ENCODE measurements at places on chromosomes 2 and 18.

DNA sequence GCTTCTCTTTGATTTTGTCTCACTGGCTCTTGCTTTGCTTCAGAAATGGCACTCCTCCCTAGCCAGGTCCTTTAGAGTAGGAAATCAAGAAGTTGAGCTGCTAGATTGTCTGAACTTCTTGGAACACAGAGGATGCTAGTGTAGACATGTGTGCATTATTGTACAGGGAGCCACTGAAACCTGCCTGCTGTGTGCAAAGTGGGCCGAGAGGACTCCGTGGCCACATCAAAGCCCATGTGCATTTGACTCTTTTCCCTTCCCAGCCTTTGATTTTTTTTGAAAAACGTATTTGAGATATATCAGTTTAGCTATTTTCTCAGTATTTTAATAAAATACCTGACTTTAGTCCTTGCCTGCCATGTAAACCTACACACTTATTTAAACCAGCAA, 83.1 kb downstream of the TMEM247 start:
- no peak for DNase-seq

- no peak for DNase-seq
Observed at GRCh38 chr2:200119236-200119635, 163.9 kb downstream of the MAIP1 start.

- no peak for DNase-seq
Observed at GRCh38 chr2:123136419-123136818, 888.7 kb upstream of the CNTNAP5 start.

DNA sequence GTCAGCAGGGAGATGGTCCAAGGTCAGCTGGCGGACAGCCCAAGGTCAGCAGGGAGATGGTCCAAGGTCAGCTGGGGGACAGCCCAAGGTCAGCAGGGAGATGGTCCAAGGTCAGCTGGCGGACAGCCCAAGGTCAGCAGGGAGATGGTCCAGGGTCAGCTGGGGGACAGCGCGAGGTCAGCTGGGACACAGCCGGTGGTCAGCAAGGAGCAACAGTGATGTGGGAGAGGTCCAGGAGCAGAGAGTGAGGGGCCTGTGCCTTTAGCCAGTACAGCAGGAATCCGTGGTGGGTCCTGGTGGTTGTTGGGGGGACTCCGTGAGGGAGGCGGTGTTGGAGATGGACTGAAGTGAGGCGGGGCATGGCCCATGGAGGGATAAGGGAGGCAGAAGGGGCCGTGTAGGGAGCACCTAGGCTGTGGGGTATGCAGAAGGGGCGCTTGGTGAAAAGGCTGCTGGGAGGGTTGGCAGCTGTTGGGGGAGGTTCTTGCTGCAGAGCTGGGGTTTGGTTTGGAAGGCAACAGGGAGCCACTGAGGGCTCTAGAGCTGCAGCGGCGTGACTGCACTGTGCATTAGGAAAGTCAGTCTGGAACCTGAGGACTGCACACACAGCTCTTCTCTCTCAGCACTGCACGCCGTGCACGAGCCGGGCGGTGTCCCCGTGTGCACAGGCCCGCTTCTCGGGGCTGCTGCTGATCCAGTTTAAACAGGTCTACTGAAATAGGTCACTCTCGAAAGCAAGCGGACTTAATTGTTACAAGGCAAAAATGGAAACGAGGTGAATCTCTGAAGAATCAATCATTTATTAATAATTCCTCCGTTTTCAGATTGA, 76.2 kb upstream of the HDAC4 start:
- no peak for DNase-seq

DNA sequence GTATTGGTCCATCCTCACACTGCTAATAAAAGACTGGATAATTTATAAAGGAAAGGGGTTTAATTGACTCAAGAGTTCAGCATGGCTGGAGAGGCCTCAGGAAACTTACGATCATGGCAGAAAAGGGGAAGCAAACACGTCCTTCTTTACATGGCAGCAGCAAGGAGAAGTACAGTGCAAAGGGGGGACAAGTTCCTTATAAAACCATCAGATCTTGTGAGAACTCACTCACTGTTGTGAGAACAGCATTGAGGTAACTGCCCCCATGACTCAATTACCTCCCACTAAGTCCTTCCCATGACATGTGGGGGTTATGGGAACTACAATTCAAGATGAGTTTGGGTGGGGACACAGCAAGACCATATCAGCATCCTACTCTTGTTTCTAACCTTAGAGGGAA, 37.0 kb downstream of the SP100 start:
- DNase-seq, result no peak

- no peak for DNase-seq
Observed at GRCh38 chr2:216016581-216016980, 3.2 kb upstream of the MREG start.

DNA sequence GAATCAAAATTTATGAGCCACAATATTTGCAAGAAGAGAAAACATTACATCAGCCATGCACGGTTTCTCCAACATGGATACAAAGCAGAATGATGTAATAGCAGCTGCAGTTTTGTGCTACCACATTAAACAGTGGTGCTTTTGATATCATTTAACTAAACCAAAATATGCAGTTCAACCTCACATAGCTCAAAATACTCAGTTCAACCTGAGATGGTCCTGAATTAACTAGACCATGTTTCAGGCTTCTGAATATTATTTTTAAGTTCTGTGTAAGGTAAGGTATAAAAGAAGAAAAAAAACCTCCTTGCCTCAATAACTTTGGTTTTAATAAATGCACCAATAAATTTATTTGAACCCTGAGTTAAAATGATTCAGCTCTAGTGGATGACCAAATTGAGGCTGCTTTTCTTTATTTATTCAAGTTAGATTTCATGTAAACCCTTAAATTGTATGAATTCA, 18.8 kb upstream of the TSPYL6 start:
- no peak for DNase-seq

DNA sequence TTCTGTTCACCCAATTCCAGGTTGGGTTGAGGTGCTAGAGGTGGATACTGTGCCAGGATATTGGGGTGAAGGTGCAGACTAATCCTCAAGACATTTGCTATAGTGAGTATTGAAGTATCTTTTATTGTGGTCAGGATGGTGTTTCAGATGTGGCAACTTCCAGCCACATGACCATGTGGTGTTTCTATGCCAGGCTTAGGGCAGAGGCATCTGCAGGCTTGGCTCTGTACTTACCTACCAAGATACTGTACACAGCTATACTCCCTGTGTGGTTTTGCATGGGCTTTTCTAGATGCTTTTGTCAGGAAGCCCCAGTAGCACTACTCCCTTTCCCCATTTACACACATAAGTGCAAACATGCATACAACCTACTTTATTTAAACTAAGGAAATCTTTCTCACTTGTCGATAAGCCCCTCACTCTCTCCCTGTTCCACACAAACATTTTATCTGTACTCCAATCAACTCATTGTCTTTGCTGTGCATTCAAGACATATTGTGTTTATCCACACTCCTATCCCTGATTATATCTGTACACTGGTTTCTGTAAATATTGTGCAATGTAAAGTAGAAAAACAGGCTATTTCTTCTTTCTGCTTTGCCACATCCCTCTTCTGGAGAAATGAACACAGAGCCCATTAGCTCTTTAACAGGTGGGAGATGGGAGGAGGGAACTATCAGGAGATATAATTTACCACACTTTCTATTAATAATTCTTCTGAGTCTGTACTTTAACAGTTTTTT, 12.3 kb downstream of the ARL6IP6 start:
- no peak for DNase-seq

DNA sequence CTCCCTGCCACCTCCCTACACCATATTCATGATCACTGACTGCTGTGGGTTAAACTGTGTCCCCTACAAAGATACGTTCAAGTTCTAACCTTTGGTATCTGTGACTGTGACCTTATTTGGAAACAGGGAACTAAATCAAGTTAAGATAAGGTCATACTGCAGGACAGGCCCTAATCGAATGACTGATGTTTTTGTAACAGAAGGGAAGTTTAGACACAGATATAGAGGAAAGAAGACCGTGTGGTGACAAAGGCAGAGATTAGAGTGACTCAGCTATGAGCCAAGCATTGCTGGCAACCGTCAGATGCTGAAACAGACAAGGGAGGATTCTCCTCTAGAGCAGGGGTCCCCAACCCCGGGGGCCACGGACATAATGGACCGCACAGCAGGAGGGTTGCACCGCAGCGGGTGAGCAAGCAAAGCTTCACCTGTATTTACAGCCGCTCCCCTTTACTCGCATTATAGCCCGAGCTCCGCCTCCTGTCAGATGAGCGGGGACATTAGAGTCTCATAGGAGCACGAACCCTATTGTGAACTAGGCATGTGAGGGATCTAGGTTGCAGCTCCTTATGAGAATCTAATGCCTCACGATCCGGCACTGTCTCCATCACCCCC, 28.9 kb upstream of the RNF152 start:
- DNase-seq, result no peak

GRCh38 chr2:8500124-8501054, 181.5 kb upstream of the ID2 start:
- DNase-seq, result no peak

DNA sequence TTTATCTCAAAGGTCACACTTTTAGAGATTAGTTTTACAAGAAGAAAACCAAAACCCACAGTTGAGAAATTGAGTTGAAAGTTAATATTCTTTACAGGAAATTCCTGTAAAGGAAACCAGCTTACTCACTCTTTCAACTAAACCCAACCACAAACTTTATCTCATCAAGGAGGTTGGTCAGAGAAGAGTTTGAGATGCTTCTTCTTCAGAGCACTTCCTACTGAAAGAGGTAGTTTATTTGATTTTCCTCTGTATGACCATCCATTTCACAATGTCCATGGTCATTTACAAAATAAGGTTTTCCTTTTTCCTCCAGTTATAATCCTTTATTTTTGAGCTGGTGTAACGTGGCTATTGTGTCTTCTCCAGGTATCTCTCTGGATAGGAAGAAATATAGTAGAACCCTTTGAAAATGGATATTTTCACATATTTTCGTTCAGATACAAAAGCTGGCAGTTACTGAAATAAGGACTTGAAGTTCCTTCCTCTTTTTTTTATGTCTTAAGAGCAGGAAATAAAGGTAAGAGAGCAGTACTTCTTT, 4.5 kb upstream of the IL18RAP start:
- no peak for DNase-seq

GRCh38 chr2:134289225-134289624, 35.4 kb downstream of the MGAT5 start:
- DNase-seq, result no peak

DNA sequence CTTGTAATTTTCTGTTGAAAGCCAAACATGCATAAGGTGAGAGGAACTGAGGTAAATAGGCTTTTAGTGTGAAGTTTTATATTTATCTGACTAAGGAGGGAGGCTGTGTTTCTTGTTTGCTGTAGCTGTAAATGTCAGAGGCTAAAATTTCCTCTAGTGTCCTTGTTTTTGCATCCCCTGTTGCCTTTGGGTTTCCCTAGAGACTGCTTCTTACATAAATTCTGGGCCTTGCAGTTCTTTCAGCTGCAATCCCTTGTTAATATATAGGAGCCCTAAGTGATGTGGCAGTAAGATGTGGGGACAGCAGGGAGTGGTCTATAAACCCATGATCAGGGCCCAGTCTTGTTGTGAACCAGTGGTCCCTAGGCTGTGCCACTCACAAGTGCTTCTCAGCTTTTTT, 7.5 kb upstream of the IMP4 start:
- no peak for DNase-seq

DNA sequence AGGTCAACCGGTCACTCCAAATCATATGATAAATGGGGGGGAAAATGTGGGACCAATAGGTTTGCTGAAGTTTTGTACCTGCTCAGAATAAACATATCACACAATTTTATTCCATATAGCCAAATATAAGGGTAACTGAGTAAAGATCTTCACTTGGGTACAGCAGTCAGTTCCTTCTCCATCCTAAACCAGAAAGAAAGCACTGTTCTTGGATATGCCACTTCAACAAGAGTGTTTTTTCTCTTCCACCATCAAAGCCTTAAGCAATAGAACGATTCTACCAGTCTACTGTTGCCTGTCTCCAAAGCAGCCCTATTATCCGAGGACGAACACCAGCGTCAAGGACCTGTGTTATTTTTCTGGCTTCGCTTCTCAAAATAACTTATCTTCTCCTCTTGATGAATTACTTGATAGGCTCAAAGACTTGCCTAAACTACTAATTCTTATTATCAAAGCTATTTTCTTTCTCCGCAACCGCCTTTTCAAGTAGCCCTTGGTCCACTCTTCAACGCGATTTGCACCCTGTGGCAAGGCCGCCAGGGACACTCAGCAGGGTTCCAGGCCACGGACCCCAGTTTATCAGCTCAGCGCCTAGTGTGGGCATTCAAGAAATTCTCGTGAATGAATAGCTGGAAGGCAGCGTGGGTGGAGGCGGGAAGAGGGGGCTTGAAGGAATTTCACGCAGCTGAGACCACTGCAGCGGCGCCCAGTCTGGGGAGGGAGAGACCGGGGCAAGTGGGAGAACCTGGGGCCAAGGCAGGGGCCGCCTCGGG, 646 bp downstream of the ALS2 start:
- DNase-seq, result no peak

DNA sequence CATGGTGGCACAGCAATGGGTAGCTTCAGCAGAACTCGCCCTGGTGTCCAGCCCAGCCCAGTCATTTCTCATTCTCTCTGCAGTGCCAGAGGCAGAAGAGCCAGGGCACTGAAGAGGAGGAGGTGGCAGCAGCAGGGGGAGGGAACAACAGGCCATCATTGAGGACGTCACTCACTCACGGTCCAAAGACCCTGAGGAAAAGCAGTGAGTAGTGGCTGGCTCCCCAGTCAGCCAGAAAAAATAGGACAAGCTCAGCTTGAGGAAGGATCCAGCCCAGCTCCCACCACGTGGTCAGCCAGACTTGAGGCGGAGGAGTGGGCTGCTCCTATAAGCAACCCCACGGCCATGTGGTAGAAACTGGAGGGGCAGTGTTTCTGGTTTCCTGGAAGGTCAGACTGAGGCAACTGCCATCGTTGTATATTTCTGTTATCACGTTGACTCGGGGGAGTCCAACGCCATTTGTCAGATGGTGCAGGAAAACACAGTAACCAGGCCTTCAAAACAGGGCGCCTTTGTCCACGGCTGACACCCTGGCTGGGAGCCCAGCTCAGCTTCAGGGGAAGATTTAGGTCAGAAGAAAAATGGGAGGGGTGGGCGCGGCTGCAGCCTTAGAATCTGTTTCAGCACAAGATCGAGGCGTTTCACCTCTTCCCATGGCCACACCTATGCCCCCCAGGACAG, 19.0 kb upstream of the TMEM247 start:
- DNase-seq, result peak; percentile 17

GRCh38 chr18:6820314-6820713, 90.8 kb downstream of the ARHGAP28 start:
- DNase-seq, result no peak

DNA sequence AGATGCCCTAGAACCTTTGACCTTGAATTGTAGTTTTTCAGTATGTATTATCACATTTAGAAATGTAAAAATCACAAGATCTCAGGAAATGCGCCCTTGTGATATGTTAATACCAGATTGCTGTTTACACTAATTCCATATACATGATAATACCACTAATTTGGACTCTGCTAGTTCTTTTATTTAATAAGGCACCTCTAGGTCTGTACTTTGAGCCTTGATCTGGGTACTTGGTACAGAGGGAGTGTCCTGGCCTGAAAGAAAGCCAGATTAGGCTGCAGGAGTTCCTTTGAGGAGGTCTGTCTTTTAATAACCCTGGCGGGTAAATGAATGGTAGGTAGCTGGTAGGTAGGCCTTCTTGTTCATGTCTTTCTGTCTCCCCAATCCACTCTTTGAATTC, 26.3 kb downstream of the PLEKHA3 start:
- no peak for DNase-seq
